ENCODE measurements at places on chromosomes 2 and 18.

DNA sequence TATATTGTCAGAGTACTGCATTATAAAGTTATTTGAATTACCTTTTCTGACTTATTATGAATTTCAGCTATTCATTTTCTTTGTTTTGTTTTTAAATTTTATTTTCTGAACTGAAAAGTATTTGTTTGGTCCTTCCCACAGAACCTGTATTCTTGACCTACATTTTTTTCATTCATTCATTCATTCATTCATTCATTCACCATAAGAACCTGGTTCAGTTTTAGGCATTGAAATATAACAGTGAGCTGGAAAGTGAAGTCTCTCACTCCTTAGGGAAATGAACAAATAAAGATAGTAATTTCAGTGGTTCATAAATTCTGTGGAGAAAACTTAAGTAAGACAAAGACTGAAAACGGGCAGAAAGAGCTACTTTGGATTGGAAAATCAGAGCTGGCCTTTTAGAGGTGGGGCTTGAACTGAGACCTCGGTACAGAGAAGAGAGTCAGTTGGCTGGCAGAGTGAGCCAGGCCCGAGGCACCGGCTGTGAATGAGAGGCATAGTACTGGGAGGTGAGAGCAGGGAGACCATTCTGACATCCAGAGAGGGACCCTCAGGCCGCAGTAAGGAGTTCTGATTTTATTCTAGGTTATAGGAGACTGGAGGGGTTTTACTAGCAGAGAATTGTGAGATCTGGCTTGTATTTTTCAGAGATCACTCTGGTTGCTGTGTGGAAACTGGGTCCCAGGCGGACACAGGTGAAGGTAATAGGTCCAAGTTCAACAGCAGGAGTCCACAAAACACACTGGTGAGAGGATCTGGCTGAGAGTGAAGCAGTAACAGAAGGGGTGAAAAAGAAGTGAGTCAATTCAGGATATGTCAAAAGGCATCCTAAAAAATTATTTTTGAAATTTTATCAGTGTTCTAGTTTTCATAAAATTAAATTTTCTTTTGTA is 75.8 kb upstream of the FN1 start:
- DNase-seq = no peak

GRCh38 chr18:26438980-26439379 is 109.4 kb downstream of the KCTD1 start:
- DNase-seq = no peak

DNA sequence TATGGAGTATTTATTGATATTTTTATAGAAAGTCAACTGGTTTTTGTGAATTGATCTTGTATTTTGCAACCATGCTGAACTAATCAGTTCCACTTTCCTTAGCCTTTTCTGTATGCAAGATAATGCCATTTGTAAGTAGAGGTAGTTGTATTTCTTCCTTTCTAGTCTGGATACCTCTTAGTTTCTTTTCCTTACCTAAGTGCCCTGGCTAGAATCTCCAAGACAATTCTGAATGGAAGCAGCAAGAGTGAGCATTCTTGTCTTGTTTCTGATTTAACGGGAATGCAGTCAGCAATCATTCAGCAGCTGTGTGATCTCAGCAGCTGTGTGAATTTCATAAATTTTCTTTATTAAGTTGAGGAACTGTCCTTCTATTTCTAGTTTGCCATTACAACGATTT is 73.4 kb downstream of the NRXN1 start:
- no peak for DNase-seq

DNA sequence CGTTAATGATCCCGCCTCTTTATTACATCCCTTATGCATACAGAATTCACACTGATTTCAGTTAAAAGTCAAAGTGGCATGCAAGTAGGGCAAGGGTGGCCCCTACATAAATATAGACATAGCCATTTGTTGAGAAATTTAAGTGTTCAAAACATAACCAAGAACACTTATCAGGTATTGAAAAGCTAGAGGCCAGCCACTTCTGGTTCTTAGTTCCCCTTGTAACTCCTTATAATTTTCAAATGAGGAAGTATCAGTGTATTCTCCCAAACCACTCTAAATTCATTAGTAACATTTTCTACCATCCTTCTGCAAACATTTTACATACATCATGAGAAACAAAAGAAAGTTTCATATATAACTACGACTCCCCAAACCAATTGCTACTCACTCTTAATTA is 5.8 kb upstream of the ARL5A start:
- no peak for DNase-seq

GRCh38 chr18:79916546-79917168 is 34.8 kb downstream of the SLC66A2 start:
- no peak for DNase-seq

GRCh38 chr18:75041586-75041985 is 167.4 kb downstream of the PTGR3 start:
- DNase-seq = no peak

- DNase-seq = no peak
Observed at GRCh38 chr18:49495076-49495475, 8.0 kb upstream of the C18orf32 start.

DNA sequence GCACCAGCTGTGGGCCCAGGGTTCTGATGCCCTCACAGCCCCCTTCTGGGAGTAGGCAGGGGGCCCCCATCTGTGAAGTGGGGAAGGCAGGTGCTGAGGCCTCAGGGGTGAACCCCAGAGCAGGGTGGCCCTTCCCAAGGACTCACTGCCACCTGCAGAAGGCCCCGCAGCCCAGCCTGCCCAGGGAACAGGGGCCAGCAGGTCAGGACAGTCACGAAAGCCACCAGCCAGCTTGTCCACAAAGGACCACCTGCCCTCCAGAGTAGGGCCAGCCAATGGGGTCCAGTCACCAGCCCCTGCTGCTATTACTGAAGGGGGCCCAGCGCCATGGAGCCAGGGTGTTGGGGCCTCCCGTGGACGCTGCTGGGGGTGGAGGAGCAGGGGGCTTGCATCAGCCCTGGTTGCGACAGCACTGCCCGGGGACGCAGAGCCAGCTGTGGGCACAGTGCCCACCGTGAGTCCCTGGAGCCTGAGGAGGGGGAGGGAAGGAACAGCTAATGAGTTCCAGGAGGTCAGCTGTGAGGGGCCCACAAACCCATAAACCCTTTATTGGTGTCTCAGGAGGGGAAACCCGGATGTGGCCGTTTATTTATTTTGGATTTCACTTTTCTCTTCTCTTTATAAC is 11.5 kb upstream of the SNED1 start:
- DNase-seq = no peak

- DNase-seq = no peak
Observed at GRCh38 chr2:48424866-48425265, 105.1 kb upstream of the STON1 start.

- DNase-seq = no peak
Observed at GRCh38 chr18:62586781-62587487, 64.1 kb downstream of the ZCCHC2 start.
